ENCODE measurements at places on chromosomes 6 and 20.

DNA sequence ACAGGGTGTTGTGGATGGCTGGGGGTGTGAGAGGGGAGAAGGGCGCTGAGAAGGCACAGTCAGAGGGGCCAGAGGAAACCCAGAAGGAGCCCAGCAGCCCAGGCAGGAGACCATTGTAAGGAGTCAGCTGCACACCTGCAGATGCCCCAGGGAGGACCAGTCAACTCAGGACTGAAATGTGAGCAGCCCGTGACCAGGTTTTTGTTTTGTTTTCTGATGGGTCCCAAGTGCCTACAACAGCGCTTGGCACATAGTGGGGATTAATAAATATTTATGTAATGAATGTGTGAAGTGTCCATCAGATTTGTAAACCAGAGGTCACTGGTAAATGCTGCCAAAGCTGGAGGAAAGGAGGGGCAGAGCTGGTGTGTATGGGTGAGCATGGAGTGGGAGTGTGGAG is 30.2 kb downstream of the TRAM2 start:
- DNase-seq: no peak

GRCh38 chr6:52537001-52537753 is 39.7 kb downstream of the TRAM2 start:
- no peak for DNase-seq

DNA sequence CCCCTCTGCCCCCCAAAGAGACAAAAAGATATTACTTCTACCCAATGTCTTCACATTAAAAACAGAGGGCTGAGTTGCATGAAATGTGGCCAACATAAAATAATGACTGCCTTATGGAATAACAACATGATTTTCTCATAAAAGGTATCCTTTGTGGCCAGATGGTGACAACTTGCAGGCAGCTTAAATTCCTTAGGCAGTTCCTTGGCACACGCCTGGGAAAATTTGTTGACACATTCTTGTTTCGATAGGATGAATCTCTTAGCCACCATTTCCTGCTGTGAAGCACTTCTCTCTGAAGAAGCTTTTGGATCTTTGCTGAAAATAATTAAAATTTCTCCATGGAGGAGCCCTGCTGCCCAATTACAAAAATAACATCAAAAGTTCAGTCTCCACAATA is 109.0 kb upstream of the COL21A1 start:
- DNase-seq: no peak

GRCh38 chr6:140644017-140644416 is 1269.6 kb upstream of the CITED2 start:
- DNase-seq: no peak

DNA sequence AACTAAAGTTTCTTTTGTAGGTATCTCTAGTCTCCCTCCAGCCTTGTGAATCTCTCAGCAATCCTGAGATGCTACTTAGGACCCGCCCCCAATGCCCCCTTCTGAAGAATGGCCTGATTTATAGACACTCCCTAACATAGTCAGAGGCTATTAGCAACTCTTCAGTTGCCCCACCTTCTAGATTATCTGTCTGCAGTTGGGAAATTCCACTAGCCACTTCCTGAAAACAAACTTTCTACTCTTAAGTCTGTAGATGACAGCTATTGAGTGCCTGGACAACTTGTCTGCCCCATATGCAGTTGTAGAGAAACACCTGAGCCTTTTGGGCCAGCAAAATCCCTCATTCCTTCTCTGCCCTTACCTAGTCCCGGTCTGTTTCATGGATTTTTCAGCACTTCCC is 188.2 kb upstream of the PREP start:
- no peak for DNase-seq

- DNase-seq: no peak
Observed at GRCh38 chr20:59270380-59270779, 30.0 kb upstream of the EDN3 start.

- no peak for DNase-seq
Observed at GRCh38 chr20:23629542-23630391, 8.0 kb downstream of the CST3 start.

DNA sequence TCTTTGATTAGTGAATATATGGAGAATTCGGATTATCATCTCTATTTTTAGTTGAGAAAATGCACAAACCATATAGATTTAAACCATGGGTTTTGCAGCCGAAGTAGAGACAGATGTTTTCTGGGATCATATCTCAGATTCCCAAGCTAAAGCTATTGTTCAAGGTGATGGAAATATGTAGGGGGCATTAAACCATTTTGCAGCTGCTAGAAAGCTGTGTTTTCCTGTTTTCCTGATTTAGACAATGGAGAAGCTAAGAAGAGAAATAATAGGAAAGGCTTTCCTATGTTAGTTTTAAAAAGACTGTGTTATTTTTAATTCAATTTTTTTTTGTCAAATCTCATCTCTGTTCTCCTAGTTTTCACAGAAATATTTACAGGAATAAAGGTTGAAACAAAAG is 6.2 kb downstream of the CD93 start:
- DNase-seq: no peak

GRCh38 chr6:32189069-32189741 is 797 bp downstream of the PBX2 start:
- DNase-seq: no peak

- DNase-seq: peak; percentile 86
Observed at GRCh38 chr20:3710703-3711483, 1.5 kb downstream of the SIGLEC1 start.

GRCh38 chr6:70210462-70210861 is 92.4 kb downstream of the COL9A1 start:
- DNase-seq: no peak

GRCh38 chr20:11922561-11922960 is 4.9 kb downstream of the BTBD3 start:
- DNase-seq: no peak

GRCh38 chr6:53518862-53519261 is 26.0 kb downstream of the GCLC start:
- no peak for DNase-seq

GRCh38 chr6:52573295-52573694 is 3.6 kb downstream of the TRAM2 start:
- DNase-seq: no peak

GRCh38 chr20:49693435-49694171 is 20.1 kb downstream of the B4GALT5 start:
- no peak for DNase-seq

- DNase-seq: no peak
Observed at GRCh38 chr6:27293436-27294098, 18.5 kb downstream of the POM121L2 start.

DNA sequence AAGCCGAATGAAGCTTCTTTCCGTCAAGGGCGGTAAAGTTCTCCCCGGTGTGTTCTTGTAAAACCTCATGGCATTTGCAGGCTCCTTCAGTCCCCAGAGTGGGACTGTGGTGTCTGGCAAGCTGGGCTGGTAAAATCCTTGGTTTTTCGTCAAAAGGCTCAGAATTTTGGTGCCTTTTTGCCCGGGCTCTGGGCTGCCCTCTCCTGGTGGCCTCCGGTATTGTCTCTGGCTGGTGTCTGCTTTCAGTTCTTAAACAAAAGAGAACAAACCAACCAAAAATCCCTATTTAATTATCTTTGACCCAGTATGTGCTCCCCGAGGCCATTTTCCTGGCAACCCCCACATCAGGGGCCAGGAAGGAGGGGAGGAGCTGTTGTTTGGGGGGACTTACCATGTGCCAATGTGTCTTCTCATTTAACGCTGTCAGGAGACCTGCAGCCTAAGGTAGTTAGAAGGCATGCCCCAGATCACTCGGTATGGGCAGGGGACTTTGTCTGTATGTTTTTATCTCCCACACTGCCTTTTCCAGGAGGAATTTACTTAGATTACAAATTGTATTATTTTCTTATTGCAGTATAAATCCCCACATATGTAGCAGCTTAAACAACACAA is 11.1 kb downstream of the CDH4 start:
- peak; percentile 49 for DNase-seq

GRCh38 chr6:108937170-108937569 is 88.9 kb downstream of the ARMC2 start:
- DNase-seq: no peak

DNA sequence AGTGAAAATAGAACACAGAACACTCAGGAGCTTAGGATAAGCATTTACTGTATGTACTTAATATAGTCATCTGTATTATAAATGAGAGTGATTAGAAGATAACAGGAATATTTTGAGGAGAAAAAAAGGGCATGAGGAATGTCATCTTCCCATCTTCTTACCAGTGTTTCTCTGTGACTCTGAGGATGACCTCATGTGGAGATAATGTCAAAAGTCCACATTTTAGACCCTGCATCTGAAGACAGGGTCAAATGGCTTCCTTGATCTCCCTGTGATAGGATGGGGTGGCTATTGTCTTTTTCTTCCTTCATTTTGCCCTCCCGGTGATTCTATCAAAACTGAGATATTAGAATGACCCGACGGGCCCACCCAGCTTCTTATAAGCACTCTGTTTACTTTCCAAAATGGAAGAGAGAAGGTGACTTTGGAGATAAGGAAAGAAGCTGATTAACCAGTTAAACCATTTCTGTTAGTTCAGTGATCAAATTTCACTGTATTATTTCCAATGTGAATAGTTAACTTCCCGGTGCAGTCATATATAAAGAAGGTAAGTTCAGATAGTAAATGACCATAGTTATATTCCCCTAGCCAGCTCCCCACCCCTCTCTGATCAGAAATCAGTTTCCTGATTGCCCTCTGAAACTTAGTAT is 115.7 kb upstream of the SALL4 start:
- no peak for DNase-seq

DNA sequence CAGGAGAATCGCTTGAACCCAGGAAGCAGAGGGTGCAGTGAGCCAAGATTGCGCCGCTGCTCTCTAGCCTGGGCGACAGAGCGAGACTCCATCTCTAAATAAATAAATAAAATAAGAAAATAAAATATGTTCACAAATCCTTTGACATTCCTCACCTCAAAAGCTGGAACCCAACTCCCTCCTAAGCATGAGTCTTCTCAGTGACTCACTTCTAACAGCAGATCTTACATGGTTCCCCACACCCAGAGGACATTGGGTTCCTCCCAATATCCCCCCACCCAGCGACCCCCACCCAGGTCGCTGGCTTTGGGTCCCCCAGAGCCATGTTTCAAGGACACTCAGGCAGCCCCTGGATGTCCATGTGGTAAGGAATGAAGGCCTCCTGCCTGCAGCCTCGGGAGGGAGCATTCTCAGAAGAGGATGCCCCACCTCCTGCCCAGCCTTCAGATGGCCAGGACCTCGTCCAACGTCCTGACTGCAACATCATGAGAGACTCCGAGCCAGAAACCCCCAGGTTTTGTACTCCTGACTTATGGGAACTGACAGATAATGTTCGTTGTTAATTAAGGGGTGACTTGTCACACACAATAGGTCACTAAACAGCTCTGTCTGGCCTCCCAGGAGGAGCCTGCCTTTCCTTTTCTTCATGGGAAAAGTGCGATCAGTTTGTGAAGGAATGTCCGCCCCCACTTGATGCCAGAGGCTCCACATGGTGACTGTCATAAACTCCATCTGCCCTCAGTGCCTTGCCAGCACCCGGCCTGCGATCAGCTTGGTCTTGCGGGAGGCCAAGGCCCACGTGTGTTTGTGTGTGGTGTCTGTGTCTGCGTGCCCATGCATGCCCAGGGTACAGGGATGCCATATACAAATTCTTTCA is 10.1 kb upstream of the GMEB2 start:
- DNase-seq: no peak

DNA sequence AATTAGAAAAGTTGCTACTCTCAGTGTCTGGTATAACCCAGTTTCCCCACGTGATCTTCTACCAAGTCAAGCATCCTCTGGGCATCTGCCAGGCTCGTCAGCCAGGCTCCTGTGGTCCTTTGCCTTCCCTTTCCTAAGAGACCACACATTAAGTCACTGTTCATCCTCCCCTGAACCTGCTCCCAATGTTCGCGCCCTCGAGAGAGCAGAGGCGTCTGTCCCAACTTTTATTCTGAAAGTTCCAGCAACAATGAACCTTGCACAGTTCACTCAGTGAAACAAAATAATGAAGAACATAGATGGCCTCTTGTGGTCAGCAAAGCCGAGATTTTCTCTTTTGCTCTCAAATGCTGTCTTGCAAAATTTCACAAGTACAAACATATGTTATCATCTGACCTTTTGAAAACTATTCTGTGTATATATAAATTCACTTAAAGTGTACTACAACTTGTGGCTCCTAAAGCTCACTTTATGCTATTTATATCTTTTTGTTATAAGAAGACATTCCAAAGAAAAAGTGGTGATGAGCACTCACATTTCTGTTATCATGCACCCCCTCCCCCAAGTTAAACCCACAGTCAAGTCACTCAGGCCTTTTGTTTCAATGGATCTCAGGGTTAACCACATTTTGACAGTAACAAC is 39.2 kb upstream of the NHSL1 start:
- DNase-seq: no peak

DNA sequence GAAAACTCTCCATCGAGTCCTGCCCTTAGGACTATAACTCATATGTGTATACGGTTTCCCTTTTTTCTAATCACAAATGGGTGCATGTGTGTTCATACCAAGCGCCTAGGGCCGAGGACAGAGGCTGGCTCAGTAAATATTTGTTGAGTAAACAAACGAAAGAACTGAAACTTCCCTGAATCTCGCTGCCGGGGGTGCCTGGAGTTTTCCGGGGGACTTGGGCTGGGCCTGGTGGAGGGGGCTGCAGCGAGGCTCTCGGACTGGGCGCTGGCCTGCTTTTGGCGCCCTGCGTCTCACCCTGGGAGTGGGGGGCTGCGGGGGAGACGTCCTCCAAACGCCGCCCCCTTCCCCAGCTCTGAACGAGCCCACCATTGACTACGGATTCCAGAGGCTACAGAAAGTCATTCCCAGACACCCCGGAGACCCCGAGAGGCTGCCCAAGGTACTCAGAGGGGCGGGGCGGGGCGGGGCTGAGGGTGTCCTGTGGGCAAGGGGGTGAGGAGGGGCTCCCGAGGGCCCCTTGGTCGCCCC is 49.0 kb downstream of the CPXM1 start:
- DNase-seq: no peak

DNA sequence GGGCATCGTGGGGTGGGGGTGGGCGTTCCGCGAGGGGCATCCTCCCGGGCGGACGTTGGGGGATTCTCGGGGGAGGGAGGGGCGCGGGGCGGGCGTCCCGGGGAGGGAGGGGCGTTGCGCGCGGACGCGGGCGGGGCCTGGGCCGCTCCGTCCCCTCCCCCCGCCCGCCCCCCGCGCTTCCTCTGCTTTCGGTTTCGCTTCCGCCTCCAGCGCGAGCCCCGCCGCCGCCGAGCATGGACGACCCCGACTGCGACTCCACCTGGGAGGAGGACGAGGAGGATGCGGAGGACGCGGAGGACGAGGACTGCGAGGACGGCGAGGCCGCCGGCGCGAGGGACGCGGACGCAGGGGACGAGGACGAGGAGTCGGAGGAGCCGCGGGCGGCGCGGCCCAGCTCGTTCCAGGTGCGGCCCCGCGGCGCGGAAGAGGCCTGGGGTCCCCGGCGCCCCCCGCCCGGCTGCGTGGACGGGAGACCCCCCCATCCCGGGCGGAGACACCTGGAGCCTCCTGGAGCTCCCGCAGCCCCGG is at the start of gene OGFR:
Gene OGFR (plus strand): TSS at position 209 of the 528 bp plus-strand sequence. CDS start 25 bp downstream, at position 234.
- DNase-seq: peak; percentile 60

DNA sequence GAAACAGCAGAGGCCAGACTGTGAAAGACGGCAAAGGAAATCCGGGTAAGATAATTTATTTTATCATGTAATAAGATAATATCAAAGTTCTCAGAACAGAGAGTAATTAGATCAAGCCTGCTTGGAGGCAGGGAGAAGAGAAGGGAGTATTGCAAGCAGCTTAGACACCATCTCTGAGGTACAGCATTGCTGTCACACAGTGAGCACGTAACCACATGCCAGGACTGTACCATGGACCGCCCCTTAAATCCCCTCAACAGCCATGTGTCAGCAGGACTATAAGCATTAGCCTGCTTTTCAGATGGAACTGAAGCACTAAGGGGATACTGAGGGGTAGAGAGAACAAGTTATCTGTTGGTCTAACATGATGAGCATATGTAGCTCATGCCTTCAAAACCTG is 141.5 kb downstream of the C6orf118 start:
- DNase-seq: no peak

All from stimulated activated CD4-positive, alpha-beta T cell treated with anti-CD3 and anti-CD28 coated beads, Interleukin-2, amount 100 ng/mL, for 48 hours (primary cell).